ENCODE measurements at places on chromosomes 2 and 18.

DNA sequence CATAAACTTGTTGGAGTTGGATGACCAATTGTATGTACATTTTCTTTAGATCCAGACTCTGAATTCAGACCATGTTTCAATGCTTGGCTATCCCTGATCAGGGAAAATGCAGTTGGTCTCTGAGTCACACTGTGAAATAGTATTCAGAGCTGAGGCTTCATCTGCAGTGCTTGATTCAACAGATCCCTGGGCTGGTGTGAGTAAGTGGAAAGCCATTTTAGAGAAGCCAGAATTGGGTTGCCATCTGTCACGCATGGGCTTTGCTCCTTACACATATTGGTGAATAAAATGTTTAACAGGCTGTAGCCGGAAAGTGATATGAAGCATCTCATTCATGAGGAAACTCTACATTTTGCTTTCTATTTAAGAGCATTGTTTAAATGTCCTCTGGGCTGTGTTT is 50.0 kb upstream of the ACYP2 start:
- DNase-seq = no peak

GRCh38 chr2:38245114-38245641 is 131.9 kb downstream of the ATL2 start:
- DNase-seq = no peak

- DNase-seq = no peak
Observed at GRCh38 chr2:46461709-46462171, 17.6 kb upstream of the TMEM247 start.

- no peak for DNase-seq
Observed at GRCh38 chr2:62795341-62795740, 89.8 kb downstream of the EHBP1 start.

GRCh38 chr2:189581354-189582139 is 961 bp upstream of the SLC40A1 start:
- no peak for DNase-seq

DNA sequence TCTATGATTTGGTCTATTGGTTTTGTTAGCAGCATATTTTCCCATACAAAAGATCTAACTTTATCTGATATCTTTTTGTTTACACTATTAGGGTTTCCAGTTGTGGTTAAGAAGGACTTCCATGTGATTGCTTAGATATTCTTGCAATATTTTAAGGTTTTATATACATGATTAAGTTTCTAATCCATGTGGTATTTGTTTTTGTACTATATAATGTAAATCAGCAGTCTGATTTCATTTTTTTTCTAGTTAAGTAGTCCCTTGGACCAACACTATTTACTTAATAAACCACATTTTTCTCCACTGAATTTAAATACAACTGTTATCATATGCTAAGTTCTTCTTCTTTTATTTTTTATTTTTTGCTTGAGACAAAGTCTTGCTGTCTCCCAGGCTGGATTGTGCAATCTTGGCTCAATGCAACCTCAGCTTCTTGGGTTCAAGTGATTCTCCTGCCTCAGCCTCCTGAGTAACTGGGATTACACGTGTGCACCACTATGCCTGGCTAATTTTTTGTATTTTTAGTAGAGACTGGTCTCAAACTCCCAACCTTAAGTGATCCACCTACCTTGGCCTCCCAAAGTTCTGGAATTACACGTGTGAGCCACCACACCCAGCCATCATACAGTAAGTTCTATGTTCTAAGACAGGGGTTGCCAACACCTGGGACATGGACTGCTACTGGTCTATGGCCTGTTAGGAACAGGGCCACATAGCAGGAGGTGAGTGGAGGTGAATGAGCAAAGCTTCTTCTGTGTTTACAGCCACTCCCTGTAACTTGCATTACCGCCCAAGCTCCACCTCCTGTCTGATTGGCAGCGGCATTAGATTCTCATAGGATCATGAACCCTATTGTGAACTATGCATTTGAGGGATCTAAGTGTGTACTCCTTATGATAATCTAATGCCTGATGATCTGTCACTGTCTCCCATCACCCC is 58.5 kb upstream of the RAB27B start:
- DNase-seq = no peak

GRCh38 chr2:163859951-163860350 is 124.1 kb upstream of the FIGN start:
- DNase-seq = no peak

- no peak for DNase-seq
Observed at GRCh38 chr18:199768-200167, 41.4 kb downstream of the USP14 start.

DNA sequence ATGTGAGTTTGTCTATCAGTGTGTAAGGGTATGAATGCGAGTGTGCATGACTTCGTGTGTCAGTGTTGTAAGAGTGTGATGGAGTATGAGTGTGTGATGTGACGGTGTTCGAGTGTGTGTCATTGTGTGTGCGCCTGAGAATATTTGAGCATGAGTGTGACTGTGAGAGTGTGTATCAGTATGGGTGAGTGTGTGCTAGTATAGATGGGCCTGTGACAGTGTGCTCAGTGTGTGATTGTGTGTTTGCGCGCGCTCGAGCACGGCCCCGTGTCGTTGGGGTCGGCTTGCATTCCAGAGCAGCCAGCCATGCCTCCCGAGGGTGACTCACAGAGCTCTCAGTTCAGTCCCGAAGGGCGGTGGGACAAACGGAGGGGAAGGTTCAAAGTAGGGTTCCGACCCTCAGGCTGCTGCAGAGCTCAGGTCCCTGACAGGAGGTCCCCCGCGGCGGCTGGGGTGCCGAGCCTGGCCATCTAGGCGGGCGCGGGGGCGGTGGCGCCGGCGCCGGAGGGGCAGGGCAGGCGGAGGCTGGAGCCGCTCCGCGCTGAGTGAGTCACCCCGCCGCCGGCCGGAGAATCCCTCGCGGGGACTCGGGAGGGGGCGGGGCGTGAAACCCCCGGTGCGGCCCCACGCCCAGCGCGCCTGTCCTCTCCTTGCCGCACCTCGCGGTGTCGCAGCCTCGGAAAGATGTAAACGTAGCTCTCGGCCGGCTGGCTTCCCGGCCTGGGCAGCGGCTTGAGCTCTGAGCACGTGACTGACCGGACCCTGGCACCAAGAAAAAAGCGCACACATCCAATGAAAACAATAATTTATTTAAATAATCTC is 3.8 kb downstream of the DLX2 start:
- no peak for DNase-seq

GRCh38 chr2:86646865-86647264 is 23.2 kb upstream of the RNF103 start:
- DNase-seq = no peak

DNA sequence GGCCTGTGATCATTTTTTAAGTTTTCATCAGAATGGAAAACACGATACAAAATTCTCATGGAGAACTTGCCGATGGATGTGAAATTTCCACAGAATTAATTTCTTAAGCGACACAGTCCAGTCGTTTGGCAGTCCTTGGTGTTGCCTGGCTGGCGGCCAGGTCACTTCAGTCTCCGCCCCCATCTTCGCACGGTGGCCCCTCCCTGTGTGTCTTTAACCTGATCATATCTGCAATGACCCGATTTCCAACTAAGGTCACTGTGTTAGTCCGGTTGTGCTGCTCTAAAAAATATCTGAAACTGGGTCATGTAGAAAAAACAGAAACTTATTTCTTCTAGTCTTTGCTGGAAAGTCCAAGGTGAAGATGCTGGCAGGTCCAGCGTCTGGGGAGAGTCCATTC is 44.5 kb upstream of the COPS8 start:
- DNase-seq = no peak

- DNase-seq = no peak
Observed at GRCh38 chr2:237154884-237155851, 69.5 kb downstream of the COPS8 start.

DNA sequence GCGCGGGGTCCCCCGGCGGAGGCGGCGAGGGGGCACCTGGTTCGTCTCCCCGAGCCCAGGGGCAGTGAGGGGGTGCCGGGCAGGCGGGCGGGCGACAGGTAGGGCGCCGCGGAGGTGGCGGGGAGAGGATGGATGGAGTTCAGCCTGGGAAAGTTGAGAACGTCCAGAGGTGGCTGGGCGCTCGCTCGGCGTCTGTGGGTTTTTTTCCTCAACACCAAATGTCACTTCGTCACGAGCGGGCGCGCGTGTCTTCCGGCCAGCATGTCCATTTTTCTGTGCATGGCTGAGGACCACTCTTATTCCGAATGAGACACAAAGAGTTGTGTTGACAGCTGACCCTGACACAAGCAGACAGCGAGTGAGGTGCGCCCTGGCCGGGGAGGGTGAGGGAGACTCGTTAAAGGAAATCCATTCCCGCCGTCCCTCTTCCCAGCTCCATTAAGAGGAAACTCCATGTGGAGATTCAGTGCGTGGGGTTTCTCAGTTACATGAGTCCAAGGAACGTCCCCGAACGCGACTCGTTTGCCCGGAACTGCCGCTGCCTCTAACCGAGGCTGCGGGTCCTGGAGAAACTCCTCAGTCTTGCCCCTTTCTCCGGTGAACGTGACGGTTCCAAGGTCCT is 859 bp downstream of the GREB1L start:
- DNase-seq = no peak

DNA sequence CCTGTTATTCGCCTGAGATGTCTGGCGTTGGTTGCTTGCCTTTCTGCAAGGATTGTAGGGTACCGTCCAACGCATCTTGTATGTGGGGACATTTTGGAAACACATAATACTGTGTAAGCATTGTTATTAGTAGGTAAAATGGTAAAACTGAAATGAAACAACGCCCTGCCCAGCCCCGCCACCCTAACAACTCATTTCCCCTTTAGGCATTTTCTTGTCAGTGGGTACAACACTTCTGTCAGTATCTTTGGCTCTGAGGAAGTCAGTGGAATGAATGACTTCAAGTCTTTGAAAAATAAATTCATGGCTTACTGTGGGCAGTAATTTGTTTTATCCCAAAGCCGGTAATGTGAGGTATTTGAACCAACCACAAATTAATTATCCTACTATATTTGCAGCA is 86.0 kb downstream of the FMNL2 start:
- DNase-seq = no peak

DNA sequence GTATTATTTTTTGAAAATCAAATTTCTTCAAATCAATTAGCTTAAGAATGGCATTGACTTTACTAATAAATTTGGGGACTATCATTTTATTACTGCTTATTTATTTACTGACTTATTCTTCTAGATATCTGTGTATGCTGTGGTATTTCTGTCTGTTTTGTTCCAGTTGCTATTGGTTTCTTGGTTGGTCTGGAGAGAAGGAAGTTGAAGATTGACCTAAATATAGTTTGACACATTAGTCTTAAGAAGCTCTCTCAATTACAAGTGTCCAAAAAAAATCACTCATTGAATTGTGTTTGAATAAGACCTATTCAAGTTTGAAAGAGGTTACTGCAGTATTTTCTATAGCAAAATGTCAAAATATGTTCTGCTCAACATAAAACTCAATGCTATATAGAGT is 153.3 kb upstream of the KYNU start:
- no peak for DNase-seq

DNA sequence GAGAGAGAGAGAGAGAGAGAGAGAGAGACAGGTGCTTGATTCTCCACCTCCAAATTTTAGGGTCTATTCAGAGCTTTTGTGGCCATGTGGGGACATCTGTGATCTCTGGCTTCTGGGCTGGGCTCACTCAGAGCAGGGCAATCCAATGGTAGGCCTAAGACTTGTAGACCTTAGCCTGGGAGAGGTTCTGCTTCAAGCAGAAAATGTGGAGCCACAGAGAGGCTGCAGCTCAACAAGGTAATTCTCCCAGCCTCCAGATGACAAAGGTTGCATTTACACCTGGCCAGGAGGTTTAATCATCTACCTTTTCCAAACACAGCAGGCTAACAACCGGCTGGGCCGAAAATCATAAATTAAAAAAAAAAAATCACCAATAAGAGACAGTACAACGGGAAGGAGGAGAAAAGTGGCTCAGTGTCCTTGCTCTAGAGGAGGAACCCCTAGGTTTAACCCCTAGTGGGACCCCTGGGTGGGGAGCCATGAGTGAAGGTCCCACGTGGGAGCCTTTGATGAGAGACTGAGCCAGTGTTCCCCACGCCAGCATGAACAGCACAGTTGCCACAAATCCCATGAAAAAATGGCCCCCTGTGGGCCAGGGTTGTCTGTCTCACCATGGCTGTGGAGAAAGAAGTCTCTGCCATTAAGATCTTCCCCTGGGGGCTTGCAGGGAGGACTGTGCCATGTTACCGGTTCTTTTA is 124.0 kb upstream of the GATA6 start:
- no peak for DNase-seq

GRCh38 chr2:43298500-43298899 is 72.1 kb upstream of the ZFP36L2 start:
- no peak for DNase-seq

DNA sequence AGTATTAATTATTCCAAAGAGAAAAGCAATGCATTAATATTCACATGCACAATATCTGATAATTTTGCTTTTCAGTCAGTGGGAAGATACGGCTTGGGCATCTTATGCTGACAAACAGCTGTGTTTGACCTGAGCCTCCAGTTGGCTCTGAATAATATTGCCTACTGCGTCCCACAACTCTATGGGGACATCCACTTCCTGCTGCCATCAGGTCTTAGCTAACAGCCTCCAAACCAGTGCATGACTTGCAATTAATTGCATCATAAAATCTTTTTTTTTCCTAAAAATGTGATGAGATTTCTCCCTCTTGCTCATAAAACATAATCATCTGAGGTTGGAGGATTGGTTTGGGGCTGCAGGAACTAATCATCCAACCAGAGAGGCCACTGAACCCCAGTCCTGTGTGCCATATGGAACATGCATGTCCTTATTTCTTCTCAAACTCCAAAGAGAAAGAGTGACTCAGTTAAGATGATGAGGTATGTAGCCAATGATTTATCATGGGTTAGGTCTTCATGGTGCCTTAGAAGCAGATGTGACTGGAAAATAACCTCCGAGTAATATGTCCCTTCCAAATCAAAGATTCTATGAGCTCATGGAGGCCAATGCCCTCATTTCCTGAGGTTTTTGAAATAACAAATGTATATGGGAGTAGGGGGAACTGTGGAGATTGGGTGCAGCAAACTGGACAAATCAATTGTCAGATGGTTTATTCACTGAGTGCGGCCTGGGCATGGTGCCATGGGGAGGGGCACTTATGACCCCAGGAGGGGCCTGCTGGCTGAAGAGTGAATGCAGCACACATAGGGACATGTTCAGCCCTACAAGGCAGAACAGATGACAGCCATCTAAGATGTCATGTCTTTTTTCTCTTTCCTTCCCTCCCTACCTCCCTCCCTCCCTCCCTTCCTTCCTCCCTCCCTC is 39.4 kb downstream of the EDAR start:
- DNase-seq = no peak

DNA sequence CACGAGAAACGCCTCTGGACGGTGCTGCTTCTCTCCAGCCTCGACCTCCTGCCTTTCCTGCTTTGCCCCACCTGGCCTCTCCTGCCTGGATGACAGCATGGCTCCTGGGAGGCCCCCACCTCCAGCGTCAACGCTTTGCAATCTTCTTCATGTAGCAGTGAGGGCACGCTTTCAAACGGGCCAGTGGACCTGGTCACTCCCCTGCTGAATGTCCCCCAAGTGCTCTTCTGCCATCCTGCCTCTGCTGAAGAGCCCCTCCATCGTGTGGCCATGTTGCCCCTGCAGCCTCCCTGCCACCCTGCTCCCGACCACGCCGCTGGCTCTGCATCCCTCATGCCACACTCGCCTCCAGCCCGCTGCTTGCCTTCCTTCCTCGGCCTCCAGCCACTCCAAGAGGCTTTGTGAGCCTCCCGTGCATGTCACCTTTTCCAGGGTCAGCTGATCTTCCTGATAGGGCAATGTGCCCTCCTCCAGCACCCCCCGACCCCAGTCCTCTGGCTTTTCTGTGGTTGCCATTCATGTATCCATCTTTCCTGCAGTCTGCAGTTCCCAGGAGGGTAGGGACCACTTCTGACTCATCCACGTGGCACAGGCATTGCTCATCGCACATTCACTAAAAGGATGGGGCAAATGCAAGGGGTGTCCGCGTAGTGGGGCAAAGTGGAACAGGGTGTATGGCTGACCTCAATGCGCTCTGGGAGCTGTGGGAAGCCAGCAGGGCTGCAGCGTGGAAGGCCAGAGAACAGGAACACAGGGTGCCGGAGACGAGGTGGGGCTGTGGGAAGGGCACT is 268.8 kb downstream of the TWIST2 start:
- no peak for DNase-seq
